ENCODE measurements at places on chromosomes 5 and 9. TPM values are rescaled to one million over a fixed set of nuclear protein-coding genes. Genes with fewer than 3 reads are reported as not detected.

SPATA31C1 gene
- polyA plus RNA-seq = 1.6 TPM

FGF1 gene
- polyA plus RNA-seq = 30.0 TPM

DNA sequence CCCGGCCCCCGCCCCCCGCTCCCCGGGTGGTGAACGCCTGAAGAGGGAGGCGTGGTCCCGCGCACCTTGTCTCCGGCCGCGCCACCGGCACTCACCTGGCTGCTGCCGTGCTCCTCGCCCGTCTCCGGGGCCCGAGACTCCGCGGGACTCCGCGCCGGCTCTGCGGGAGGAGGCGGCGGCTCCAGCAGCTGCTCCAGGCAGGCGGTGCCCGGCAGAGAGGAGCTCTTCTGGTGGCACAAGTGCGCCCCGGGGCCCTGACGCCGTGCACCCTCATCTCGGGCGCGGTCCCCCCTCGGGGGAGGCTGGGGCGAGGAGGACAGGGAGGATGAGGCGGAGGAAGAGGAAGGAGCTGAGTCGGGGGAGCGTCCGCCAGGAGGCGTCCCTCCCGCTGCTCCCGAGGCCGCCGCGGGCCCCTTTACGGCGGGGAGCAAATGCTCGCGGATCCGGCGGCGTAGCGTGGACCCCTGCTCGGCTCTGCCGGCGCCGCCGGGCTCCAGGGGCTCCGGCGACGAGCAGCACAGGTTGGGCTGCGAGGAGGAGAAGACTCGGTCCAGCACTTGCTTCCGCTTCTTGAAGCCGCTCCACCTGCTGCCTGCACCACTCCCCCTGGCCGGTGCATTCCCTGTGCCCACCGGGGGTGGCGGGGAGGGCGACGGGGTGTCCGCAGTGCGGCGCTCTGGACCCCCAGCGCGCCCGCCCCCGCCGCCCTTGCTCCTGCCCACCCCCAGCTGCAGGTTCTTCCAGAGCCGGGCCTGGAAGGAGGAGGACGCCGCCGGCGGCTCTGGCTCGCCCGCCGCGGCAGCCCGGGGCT lies 928 bp downstream of the MCTP1 start:
- H3K4me1 ChIP-seq = peaks cover 15% of the 10 kb centered on the region
- no peak overlapping the region for H3K27ac ChIP-seq
- peak overlapping the region; percentile 53 for H3K4me3 ChIP-seq
- H3K27me3 ChIP-seq = peaks cover 43% of the 10 kb centered on the region
- no peaks in the 10 kb centered on the region for H3K36me3 ChIP-seq

DNA sequence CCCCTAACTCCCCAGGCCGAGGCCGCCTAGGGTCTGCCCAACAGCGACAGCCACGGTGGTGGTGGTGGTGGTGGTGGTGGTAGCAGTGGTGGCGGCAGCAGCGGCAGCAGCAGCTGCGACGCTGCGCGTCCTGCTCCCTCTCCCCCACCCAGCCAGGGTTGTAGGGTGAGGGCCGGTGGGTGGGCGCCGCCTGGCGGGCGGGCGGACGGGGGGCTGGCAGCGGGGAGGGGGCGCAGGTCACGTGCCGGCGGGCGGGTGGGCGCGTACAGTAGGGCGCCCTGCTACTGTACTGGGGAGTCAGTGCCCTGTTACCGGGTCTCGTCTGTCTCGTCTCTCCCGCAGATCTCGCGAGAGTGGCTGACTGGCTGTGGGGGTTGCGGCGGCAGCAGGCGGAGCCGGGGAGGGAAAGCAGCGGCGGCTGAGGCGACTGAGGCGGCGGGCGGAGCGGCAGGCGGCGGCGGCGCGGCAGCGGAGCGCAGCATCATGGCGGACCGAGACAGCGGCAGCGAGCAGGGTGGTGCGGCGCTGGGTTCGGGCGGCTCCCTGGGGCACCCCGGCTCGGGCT lies at the start of gene PURA:
PURA (plus strand) TSS at position 411 of the 565 bp plus-strand sequence; CDS start at position 484, 73 bp downstream.
- peak; percentile 84 for DNase-seq
- H3K4me1 ChIP-seq = peaks cover 22% of the 10 kb centered on the region
- peaks cover 38% of the 10 kb centered on the region for H3K27me3 ChIP-seq
- peak within 1 kb of the TSS; percentile 65 for H3K4me3 ChIP-seq
- peak within 1 kb of the TSS; percentile 73 for H3K27ac ChIP-seq
- H3K36me3 ChIP-seq = peaks cover 4% of the 10 kb centered on the region

DNA sequence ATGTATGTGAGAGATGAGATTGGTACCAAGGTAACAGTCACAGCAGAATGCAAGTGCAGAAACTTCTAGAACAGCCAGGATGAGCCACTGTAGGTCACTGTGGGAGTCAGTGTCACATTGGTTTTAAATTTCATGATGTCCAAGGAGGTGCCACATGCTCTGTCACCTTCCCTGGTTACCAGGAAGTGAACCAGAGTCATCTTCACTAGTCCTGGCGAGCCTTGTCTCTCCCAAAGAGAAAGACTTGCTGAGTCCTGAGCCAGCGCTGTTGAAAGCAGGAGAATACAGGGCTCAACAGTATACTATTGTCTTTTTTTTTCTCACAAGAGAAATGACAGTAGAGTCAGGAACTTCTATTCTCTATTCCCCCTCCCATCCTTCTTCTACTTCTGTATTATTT lies 615.5 kb downstream of the RAB3C start:
- no peaks in the 10 kb centered on the region for H3K4me1 ChIP-seq
- H3K27ac ChIP-seq = no peak overlapping the region
- no peaks in the 10 kb centered on the region for H3K36me3 ChIP-seq

DNA sequence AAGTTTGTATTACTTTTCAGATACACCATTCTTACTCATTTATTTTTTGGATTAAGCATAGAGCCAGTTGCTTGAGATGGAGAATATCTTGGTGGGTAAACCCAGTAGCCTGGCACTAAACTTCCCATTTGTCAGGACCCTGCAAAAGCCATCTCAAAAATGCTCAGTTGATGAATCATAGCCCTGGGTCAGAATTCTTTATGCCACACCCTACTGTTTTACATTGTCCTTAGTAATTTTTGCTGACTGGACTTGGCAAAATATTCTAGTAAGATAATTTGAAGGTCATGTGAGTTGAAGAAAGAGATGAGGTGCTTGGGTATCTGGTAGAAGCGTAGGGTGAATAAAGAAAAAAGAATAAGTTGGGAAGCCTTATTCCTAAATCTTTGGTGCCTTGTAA lies 50.7 kb downstream of the C7 start:
- no peaks in the 10 kb centered on the region for H3K4me1 ChIP-seq
- no peak overlapping the region for H3K27ac ChIP-seq
- DNase-seq = no peak
- H3K36me3 ChIP-seq = no peaks in the 10 kb centered on the region

GRCh38 chr9:132056717-132057560 lies 22.7 kb downstream of the MED27 start:
- no peaks in the 10 kb centered on the region for H3K27me3 ChIP-seq
- H3K4me1 ChIP-seq = peaks cover 14% of the 10 kb centered on the region

DNA sequence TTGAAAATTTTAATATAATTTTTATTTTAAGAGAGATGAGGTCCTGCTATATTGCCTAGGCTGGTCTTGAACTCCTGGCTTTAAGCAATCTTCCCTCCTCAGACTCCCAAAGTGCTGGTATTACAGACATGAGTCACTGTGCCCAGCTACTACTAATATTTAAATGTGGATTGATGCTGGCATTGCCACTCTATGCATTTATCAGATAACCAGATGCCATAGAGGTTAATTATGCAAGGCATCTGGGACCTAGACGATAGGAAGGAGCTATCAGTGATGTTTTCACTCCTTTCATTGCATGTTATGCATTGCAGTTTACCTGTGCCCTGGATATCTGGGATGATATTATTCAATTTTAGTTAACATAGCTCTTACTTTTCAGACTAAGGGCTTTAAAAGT lies 127.0 kb downstream of the RPS23 start:
- no peak for DNase-seq
- no peaks in the 10 kb centered on the region for H3K36me3 ChIP-seq
- H3K27ac ChIP-seq = no peak overlapping the region
- H3K4me1 ChIP-seq = no peaks in the 10 kb centered on the region
- H3K4me3 ChIP-seq = no peak overlapping the region

GRCh38 chr9:5288591-5288990 lies 15.9 kb downstream of the RLN2 start:
- no peak overlapping the region for H3K4me3 ChIP-seq
- H3K27me3 ChIP-seq = no peaks in the 10 kb centered on the region
- H3K36me3 ChIP-seq = no peaks in the 10 kb centered on the region
- H3K27ac ChIP-seq = no peak overlapping the region
- DNase-seq = no peak

DNA sequence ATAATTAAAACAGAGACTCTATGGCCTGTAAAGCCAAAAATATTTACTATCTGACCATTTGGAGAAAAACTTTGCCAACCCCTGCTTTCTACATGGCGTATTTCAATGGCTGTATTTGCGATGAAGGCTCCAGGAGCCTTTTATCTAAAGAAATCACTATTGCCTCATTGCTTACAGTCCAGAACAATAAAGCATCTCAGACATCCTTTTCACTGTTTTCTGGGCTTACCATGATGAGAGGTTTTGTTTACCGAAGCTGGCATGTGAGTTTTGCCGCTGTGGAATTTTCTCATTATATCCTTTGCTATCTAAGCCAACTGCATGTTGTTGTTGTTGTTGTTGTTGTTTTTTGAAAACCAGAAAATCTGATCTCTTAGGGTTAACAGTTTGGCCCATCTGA lies 13.9 kb downstream of the PALM2AKAP2 start:
- no peaks in the 10 kb centered on the region for H3K4me1 ChIP-seq
- DNase-seq = no peak
- H3K27me3 ChIP-seq = no peaks in the 10 kb centered on the region
- no peak overlapping the region for H3K27ac ChIP-seq
